GM13976 (cell line): ENCODE measurements at places on chromosomes 4 and X.

GRCh38 chr4:183445097-183445428 is 627 bp downstream of the CDKN2AIP start:
- DNase-seq = no peak

- peak; percentile 50 for DNase-seq
Measured at GRCh38 chr4:13543839-13544605, at the start of gene NKX3-2. Gene NKX3-2 (minus strand): TSS chr4:13544508. CDS start chr4:13544414, 94 bp downstream.

DNA sequence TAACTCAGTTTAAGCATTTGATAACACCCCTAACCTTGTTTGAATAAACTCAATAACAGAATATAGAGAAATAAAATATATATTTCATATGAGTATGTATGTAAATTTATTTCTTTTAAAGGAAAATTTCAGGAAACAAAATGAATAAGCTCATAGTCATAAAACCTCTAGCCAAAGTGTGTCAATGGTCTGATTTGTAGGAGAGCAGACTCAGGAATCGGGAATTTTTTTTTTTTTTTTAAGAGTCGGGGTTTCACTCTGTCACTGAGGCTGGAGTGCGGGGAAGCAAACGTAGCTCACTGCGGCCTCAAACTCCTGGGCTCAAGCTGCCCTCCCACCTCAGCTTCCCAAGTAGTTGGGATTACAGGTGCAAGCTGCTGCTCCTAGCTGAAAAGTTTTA is 2.4 kb downstream of the PKD2 start:
- DNase-seq = no peak

GRCh38 chr4:15400226-15400625 is 27.6 kb upstream of the C1QTNF7 start:
- DNase-seq = no peak

DNA sequence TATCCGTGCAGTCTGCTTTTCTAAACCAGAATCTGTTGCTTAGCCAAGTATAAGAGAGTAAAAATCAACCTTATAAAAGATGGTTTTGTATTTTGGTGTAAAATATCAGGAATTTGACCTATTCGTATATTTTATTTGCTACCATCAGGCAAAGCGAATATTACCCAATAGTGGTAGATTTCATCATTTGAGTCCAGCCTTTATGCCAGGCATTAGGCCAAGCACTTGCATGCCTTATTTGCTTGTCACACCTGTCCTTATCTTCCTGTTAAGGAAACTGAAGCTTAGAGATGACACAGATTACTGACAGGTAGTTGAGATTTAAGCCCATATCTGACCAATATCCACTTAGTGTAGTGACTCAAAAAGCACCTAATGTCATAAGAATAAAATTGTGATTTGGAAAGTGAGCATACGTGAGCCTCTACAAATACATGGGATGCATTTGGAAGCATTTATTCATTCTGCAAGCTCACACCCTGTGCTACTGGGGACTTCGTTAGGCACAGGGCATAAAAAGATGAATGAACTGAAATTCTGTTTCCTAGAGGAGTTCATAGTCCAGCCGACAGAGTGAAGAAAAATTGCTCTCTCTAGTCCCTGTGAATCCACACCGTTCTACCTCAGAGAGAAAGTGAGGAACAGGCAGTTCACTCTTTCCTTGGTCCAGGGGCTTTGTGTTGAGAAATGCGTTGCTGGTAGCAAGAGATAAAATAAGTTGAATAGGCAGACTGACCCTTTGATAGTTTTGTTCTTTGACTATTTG is 2.3 kb upstream of the RNF212 start:
- DNase-seq = no peak

DNA sequence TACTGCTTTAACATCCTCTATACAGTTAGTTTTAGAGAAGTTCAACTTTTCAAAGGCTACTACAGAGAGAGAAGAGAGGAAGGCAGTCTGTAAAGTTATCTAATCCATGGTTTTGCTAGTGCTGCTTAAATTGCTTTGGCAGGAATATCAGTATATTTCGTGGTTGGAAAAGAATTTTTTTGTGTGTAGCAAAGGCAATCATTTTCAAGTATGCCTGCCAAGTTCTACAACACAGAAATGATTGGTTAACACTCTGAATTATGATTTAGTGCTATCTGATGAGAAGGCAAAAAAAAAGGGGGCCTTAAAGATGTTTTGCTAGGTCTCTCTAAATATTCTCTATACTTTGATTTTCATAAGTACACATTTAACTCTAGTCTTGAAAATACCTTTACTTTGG is 133.1 kb downstream of the JADE1 start:
- no peak for DNase-seq

DNA sequence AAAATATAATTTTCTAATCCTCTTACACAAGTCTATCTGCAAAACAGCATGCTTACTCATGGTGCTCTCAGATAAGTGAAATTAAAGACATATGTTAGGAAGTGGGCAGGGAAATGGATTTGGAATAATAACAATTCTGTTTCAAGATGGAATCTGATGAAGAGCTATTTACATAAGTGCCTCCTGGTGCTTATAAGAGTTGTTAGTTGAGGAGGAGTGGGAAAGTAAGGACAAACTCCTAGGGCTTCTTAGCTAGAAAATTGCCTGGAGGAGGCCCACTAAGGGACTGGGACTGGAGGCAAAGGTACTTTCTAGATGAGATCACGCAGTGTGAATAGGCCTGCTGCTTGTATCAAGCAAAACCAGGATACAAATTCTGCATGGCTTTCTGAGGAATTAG is 939.8 kb downstream of the GLUD2 start:
- DNase-seq = no peak

GRCh38 chrX:3052860-3053259 is 11.6 kb downstream of the ARSF start:
- DNase-seq = no peak

GRCh38 chr4:39486221-39486804 is 27.5 kb downstream of the LIAS start:
- DNase-seq = no peak

DNA sequence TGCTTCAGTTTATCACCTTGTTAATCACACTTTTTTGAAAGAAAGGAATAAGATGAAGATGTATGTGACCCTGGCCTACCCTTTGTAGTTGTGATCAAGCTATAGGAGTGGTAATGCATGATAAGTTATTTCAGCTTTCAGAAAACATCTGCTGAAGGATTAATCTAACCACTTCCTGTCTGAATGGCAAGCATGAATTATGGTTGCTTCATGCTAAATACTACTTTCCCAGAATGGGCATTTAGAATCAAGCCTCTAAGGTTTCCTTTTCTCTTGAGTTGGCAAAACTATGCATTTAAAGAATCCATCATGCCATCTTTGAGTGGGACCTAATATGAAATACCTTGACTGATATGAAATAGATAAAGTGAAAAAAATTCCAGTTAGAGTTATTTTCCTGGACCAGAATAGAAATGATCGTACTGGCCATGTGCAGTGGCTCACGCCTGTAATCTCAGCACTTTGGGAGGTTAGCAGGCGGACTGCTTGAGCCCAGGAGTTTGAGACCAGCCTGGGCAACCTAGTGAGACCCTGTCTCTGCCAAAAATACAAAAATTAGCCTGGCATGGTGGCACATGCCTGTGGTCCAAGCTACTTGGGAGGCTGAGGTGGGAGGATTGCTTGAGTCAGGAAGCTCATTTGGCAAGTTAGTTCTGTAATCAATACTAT is 59.1 kb downstream of the ANXA3 start:
- no peak for DNase-seq

GRCh38 chrX:22424122-22424915 is 151.6 kb downstream of the CBLL2 start:
- no peak for DNase-seq

DNA sequence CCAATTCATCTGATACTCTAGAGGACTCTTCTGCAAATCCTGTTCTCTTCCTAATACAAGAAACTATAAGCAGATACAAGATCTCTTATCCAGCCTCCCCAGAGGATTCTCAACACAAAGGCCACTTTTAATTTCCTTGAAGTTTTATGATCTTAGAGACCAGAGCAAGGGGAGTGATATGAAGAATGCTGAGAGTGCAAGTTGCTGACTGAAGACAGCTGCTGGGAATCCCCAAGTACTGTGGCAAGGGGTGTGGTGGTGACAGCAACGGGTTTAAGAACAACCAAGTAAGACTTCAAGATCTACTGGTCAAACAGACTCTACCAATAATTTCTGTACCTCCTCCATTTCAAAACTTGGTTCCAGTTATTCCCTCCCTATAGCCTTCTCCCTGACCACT is 7.0 kb downstream of the AMMECR1 start:
- DNase-seq = peak; percentile 43

- no peak for DNase-seq
Measured at GRCh38 chrX:132900633-132901293, 57.7 kb downstream of the HS6ST2 start.

GRCh38 chr4:110823251-110823650 is 200.4 kb upstream of the PITX2 start:
- DNase-seq = no peak

DNA sequence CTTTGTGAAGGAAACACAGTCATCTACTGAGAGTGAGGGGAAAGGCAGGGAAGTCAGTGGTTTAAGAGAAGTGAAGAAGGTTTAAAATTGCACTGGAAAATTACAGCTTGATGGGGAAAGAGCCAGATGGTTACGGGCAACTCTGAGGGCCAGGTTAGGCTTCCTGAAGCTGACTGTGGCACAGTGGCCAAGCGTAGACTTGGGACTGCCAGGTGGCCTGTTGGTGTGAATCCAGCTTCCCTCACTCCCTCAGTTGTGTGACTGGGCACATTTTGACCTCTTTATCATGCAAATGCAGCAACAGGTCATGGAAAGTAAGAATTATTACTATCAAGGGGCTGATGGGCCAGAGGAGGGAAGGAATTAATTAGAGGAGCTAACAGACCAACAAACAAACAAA is 390.1 kb downstream of the UNC5C start:
- no peak for DNase-seq

DNA sequence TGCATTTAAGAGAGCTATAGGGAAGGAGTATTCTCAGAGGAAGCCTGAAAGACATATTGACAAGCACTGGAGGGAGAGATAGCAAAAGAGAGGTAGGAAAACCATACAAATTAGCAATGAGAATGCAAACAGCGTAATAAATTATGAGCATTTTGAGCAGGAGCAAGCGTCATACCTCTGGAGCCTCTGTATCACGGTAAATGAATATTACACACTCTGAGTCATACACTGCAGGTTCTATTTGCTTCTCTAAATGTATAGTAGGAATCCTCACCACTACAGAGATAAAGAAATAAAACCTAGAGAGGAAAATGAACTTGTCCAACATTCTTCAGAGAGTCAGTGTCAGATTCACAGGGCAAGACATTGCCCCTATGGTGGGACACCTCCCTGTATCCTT is 46.4 kb upstream of the GABRE start:
- DNase-seq = no peak

DNA sequence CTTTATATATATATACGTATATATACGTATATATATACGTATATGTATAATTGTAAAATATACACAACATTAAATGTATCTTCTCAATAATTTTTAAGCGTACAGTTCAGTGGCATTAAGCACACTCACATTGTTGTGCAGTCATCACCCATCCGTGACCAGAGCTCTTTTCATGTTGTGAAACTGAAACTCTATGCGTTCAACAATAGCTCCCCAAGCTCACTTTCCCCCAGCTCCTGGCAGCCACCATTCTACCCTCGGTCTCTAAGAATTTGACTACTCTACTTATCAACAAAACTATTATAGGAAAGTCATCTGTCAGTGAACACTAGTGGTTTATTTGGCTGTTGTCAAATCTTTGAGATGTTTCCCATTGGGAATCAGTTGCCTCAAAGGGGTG is 621.8 kb upstream of the GALNT7 start:
- DNase-seq = no peak

GRCh38 chr4:633976-634598 is 8.7 kb downstream of the PDE6B start:
- no peak for DNase-seq

DNA sequence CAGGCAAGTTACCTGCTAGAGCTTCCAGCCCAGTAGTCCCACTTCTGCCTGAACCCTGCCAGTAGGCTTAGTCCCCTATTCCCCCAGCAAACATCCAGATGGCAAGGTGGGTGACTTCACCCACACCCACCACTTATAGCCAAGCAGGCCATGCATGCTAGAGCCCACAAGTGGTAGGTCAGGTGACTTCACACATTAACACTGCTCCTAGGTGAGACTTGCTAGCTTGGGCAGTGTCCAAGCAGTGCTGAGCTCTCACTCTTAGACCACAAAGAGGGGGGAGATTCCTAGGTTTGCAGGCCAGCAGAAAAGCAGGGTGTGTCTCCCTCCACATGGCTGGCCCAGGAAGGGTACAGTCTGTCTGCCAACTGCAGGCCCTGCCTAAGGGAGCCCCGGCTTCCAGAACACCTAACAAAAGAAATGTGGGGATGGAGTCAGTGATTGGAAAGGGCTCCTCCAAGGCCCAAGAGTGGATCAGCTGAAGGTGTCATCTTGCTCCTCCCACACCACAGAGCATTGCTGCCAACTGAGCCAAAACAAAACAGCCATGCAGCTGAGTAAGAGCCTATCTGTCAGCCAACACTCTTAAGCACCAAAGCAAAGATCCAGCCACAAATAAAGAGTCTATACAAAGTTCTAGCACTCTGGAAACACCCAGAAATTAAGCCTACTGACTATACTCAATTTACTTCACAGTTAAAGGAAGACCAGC is 158.1 kb upstream of the USP38 start:
- DNase-seq = no peak

GRCh38 chr4:2257361-2258081 is 4.4 kb downstream of the MXD4 start:
- DNase-seq = no peak

GRCh38 chrX:49147282-49147681 is 15.3 kb upstream of the MAGIX start:
- DNase-seq = no peak

DNA sequence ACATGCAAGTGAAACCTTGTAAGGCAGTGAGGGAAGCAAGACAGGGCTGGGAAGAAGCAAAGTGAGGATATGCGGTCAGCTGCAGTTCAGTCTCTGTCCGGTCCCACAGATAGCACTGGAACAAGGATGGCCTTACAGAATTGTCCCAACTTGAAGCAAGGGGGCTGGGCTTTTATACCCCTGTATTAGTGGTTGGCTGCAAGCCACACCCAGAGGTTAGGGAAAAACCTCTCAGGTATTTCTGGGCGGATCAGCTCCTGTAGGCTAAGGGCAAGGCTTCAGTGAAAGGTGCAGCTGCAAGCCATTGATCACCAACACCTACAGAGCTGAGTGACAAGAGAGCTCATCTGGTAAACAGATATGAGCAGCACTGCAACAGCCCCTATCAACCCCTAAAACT is 89.0 kb downstream of the KDR start:
- no peak for DNase-seq

GRCh38 chr4:153111426-153112040 is 92.7 kb upstream of the TRIM2 start:
- DNase-seq = no peak

GRCh38 chr4:186688150-186688943 is 35.3 kb downstream of the FAT1 start:
- no peak for DNase-seq

DNA sequence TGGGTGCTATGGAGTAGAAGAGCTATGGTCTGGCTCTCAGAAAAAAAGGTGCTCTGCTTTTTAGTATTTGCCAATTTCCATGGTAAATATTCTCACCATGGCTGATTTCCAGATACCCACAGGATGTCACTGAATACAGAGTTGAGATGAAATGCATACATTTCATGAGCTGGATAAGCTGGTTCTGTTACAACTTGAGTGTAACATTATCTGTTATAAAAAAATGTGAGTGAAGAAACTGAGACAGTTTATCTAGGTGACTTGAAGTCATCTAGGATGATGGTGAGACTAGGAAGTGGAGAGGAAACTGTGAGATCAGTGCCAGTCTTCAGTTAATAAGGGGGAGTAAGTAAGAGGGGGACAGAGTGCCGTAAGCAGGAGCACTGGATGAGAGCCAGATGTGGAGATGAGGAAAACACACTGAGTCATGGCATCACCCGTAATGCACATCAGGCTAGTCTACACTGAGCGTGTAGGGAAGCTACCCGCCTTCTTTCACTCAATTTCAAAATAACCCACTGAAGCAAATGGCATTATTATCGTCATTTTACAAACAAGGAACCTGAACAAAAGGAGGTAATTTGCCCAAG is 5.0 kb downstream of the HPSE start:
- no peak for DNase-seq
